Vein endothelial cell (primary cell): ENCODE measurements at places on chromosomes 1 and 21. TPM values are rescaled to one million over a fixed set of nuclear protein-coding genes. Genes with fewer than 3 reads are reported as not detected.

The FBXO44 gene
- total RNA-seq = 9.6 and 18.6 TPM in 2 replicates

The TMCO4 gene
- 12.6 and 12.7 TPM in 2 replicates for total RNA-seq

The OR2L2 gene
- total RNA-seq = under 0.01 TPM in 1 of 2 replicates, not detected in the other

The NPHS2 gene
- not detected in 2 replicates for total RNA-seq
